ENCODE measurements at places on chromosomes 11 and 22.

DNA sequence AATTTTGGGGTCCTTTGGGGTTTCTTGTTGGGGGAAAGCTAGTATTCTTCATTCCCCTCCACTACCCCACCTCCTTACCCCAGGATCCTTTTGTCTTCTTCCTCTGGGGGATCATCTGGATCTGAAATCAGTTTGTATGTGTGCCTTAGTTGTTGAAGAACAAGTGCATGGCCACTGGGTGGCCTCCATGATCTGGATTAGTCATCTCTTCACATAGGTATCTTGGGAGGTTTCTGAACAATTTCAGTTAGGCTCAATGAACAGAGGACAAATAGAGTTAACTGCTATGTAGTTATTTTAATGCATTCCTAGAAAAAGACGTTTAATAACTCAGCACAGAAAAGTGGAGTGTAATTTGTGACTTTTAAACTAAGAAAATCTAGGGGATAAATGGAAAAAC, 7.1 kb upstream of the VWA5A start:
- peak; percentile 34 for DNase-seq

- DNase-seq, result no peak
These were observed 16.9 kb upstream of the ANKK1 start for GRCh38 chr11:113370634-113371033.

- DNase-seq, result no peak
These were observed 10.2 kb upstream of the AMPD3 start for GRCh38 chr11:10444725-10445315.

GRCh38 chr11:90426442-90426841, 203.6 kb upstream of the CHORDC1 start:
- DNase-seq, result no peak

GRCh38 chr11:86508604-86509587, 134.2 kb downstream of the CCDC81 start:
- DNase-seq, result no peak

DNA sequence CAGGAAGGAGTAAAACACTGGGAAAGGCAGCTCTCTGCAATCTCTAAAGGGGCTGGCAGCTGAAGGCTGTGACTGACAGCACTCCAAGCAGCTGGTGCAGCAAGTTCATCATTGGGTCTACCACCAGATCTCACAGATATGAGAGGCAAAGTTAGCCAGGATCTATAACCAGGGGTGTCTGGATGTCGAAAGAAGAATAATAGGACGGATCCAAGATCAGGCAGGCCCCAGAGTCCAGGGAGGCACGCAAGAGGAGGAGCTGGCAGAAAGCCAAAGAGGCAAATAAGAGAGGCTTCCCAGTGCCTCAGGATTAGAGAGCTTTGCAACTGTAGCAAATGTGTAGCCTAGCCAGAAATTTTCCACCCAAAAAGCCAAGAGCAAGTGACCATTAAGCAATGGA, 77.1 kb downstream of the RBMXL2 start:
- DNase-seq, result no peak

DNA sequence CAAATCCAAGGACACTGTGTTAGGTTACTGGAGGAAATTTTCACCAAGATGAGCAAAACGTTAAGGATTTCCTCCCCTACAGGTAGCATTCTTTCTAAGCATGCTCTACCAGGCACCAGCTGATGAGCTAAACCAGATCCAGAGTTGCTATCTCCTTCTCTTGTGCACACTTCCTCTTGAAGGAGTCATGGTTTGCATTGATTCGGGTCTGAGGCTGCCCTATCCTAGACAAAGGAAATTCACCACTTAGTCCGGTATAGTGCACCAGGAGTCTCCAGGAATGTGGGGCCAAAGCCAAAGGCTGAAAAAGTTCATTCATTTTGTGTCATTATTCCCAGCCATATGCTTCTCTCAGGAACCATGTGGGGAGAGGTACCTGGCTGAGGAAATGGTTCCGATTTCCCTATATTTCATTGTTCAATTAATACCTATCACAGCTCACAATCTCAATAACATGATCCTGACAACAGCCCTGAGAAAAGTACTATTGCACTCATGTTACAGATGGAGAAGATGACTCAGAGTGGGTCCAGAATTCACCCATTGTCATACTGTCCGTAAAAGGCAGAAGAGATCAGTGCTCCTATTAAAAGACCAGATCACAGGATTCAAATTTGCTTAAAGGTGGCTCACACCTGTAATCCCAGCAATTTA, 39.1 kb downstream of the SLC35F2 start:
- DNase-seq, result no peak

GRCh38 chr11:14015711-14016110, 53.2 kb downstream of the SPON1 start:
- no peak for DNase-seq

GRCh38 chr22:48318173-48318572, 1509.5 kb downstream of the BRD1 start:
- no peak for DNase-seq

DNA sequence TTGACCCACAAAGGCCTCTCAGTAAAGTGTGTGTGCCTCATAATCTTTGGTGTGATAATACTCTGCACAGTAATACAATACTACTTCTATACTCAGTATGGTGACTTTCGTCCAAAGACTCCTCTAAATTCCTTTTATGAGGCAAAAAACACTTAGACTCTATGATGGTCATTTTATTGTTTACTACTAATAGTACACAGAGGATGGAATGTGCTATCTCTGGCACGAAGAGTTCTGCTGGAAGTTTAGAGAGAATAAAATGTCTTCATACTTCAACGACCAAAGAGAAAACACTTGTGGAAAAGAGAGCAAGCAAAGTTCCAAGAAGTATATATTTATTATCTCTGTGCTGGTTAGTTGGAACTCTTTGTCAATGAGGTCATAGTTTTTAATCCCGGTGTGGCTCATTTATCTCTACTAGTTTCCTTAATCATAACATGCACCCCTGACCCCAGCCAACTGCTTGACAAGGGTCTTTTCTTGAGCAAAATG, 7.5 kb upstream of the CSTF3 start:
- DNase-seq, result no peak

GRCh38 chr11:57646799-57647303, 2.9 kb downstream of the YPEL4 start:
- DNase-seq, result no peak

DNA sequence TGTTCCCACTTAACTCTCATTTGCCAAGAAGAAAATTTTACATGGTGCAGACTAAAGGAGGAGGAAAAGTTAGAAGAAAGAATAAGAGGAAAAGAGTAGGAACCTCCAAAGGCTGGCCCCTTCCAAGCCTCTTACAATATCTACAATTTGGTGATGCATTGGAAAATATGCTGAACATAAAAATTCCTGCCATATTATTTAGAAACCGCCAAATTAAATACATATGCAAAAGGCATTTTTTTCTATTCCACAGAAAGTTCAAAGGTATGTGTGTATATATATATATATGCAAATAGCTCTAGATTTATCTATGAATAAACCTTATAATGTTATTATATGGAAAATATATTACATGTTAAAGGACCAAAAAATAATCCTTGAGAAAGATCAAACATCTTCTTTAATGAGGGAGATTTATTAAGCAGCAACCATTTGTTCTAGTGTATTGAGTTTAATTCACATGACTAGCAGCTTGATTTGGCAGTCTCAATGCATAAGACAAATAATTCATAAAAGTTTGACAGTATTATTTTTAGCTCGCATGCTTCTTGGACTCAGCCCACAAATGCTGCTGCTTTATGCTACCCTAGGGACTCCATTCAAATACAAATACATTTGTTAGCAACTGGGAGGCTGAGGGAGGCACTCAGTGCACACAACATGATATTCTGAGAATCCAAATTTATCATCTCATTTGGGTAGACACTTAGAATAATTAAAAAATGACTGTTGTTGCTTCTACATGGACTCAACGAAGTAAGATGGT, 184.9 kb downstream of the SBF2 start:
- DNase-seq, result no peak

GRCh38 chr11:129696309-129696989, 119.2 kb upstream of the TMEM45B start:
- DNase-seq, result peak; percentile 5

DNA sequence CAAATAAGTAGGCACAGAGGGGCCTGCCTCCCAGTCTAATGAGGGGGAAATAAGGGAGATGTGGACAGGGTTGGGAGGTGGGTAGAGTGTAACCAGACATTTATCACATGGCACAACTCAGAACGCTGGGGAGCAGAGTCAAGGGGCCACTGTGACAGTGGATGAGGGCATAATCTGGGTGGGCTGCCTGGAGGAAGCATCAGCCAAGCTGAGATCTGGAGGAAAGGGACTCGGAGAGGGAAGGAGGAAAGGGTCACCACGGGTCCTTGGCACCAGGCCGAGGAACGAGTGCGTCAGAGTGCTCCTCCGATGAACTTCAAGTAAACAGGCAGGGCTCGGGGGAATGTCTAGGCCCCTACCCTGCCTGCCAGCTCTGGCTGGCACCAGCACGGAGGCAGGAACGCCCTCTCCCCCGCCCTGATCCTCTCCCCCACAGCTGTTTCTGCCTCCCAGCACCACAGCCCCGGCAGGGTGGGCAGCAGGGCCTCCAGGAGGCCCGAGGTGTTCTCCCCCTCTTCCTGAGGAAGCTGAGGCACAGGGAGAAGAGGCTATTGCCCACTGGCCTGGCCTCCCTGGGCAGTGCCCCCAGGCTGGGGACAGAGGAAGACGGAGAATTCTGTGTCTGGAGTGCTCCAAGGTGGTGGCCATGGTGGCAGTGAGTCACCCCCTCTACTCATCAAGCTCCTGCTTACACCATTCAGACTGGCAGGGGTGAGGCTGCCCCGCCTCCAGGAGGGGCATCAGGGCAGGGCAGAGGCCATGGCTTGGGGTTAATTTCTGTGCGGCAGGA, 4.2 kb downstream of the ALDH3B1 start:
- DNase-seq, result no peak

GRCh38 chr11:6362185-6362872, 27.9 kb upstream of the SMPD1 start:
- no peak for DNase-seq

GRCh38 chr22:50072714-50073538, 12.3 kb downstream of the MLC1 start:
- no peak for DNase-seq

GRCh38 chr11:28529540-28530410, 421.6 kb downstream of the METTL15 start:
- DNase-seq, result peak; percentile 36

GRCh38 chr11:10205928-10206327, 88.1 kb downstream of the SBF2 start:
- DNase-seq, result no peak

GRCh38 chr11:45169310-45170072, 23.1 kb downstream of the PRDM11 start:
- no peak for DNase-seq

DNA sequence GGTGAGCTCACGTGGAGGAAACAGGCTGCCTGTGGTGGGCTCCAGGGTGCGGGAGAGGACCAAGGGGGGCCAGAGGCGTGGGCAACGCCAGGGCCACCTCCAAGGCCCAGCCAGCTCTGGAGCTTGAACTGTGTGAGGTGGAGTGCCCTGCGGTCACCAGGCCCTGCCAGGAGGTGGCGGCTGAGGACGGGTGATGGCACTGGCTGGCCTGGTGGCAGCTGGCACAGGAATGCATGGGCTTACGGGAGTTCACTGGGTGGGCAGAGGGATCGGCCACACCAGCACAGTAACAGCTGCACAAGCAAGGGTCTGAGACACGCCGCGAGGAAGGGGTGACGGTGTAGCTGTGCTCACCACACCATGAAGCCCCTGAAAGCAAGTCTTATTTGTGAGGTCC, 15.8 kb downstream of the TOLLIP start:
- DNase-seq, result no peak

- no peak for DNase-seq
These were observed 67.6 kb upstream of the AMPD3 start for GRCh38 chr11:10387206-10388083.

GRCh38 chr11:72224564-72225410, at the start of gene INPPL1:
Gene INPPL1, plus strand, starts transcription at chr11:72224767. Its CDS starts 218 bp downstream, at chr11:72224985.
- DNase-seq, result peak; percentile 50

DNA sequence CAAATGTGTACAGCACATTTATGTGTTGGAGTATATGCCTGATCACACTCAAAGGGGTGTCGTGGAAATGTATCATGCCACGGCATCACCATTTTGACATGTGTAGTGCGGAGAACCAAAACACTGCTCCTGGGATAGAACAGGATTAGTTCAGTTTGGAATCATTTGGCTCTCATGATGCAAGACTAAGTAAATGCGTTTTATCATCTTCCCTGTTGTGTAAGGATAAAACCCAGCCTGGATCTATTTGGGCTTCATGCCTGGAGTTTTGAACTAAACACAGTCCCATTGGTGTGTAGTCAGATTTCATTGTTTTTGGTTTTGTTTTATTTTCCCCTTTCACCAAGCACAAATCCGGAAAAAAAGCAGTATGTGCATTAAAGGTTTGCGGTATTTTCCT, 574.3 kb downstream of the NTM start:
- DNase-seq, result no peak

DNA sequence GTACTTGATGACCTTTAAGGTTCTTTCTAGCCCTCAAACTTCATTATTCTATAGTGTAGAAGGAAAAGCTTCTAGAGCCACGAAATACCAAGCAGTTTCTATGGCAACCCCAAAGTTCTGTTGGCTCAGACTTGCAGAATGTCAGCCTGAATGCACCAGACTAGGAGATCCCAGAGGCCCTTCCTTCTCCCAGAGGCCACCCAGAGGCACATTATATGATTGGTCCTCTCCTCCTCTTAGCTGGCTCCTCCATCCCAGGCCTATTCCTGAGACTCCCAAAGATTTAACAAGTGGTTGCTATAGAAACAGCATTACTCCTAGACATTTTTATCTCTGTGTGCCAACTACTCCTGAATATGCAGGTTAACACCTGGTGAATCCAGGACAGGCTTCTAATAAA, 69.2 kb upstream of the CCDC90B start:
- DNase-seq, result no peak

DNA sequence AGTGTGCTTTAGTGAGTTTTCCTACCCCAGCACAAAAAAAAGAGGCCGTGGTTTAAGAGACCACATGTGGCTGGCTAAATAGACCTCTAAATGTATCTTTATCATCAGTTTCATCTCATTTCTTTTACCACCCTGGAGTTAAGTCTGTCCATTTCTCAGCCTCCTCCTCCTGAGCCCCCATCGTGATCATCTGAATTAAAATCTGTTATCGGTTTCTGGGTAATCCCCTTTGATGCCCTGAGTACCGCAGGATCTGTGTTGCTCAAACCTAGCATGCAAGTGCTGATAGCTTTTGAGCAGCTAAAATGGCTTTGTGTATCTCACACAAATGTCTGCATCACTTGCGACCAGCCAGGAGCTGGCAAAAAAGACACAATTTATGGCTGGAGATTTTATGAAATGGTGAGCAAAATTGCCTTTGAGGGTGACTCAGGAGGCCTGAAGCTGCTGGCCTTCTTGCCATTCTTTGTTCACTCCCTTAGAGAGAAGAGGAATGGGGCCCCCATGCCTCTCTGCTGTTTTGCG, 236.5 kb downstream of the NTM start:
- no peak for DNase-seq
